ENCODE measurements at places on chromosomes 4 and X.

DNA sequence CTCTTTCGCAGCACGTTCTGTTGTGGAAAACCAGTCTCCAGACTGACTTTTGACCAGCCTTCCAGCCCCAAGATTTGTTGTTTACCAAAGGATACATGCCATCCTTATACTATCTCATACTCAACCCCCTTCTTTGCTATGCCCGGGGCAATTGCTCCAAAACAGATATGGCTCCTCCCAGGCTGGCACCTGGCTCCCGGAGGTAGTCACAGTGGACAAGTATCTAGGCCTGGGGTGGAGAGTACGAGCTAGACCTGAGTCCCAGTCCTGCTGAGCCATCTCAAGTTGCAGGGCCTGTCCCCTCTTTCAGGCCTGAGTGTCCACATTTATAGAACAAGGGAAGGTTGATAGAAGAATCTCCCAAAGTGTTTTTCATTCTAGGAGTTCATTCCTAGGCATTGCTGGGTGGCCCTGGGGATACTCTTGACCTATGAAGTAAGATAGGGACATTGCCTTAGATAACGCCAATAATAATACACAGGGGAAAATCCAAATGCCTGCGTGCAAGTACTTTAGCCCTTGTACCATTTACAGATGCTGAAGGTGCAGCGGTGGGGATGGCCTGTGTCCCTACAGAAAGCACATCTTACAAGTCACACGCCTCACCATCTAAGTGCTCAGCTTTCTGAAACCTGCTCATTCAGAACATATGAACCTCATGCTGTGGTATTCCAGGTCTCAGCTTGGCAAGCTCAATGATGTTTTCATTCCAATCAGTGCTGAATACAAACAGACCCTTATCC is 136.7 kb upstream of the MAMLD1 start:
- no peak for DNase-seq

GRCh38 chrX:63718010-63718694 is 66.9 kb downstream of the ARHGEF9 start:
- DNase-seq, result no peak

DNA sequence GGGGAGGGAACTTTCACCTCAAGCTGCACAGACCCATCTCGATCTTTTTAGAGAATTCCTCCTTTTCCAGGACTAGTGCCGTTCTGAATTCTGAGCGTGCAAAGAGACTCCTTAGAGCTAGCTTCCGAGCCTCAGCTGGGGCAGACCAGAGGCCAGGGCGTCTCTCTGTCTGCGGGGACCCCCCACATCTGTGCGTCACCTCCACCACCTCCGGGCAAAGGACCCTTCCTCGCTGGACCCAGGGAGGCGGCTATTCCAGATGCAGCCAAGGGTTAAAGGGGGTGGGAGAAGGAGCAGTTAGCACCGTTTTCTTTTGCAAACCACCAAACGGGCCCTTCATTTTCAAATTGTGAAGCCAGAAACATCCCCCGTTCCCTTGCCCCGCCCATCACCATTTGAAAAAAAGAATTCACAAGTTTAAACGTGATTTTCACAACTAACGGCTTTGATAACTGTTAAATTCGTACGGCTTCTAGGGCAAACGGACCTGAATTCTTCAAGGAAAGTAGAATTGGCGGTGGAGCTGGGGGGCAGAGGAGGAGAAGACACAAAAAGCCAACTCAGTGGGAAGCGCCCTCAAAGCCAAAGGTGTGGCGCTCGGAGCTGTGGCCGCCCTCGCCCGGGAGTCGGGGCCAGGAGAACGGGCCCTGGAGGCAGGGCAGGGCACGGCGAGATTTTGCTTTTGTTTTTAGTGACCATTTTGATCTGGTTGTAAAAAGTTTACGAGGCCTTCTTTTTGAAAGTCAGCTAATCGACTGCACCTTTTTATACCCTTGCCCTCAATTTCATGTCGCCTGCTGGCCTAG is 3.3 kb upstream of the PDGFRA start:
- DNase-seq, result peak; percentile 38

DNA sequence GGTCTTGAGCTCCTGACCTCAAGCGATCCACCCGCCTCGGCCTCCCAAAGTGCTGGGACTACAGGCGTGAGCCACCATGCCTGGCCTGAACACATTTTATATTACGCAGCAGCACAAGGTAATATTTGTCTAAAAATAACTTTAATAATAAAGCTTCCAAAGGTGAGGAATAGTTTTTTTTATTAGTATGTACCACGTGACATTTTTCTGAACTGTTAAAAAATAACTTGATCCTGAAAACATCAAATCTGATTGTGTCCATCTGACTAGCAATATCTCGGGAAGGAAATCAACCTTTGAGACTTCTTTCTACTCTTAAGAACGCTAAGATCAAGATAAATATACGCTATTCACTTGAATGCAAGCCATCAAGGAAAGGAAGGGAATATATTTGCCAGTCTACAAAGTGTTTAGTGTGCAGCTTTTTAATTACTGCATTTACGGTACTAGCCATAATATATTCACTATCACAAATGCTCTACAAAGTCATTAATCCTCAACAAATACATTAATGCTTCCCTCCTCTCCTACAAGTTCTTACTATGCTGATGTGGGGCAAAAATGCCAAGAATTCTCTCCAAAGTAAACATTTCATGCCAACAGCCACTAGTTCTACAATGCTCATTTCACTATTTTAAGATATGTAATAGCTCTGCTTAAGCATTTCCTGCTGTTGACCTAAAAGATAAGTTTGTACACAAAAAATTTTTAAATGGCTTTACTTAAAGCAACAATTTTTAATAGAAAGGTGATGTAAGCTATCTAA is 143.6 kb downstream of the APBB2 start:
- no peak for DNase-seq

- DNase-seq, result no peak
Observed at GRCh38 chr4:173051716-173052115, 116.9 kb upstream of the GALNT7 start.

DNA sequence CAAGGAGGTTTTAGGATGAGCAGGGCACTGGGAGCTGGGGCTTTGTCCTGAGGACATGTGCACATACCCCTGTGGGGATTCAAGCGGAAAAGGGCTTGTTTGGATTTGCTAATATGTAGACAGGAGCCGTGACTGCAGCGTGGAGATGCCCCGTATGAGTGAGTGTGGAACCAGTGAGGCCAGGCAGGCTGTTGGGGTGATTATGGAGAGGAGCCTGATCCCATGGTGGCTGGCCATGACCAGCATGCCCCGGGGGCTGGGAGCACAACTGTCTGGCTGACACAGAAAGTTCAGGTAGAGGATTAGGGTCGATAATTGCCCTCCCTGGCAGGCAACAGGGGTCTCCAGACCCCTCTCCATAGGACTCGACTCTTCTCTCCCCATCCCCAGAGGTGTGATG is 68.8 kb upstream of the STX18 start:
- no peak for DNase-seq

GRCh38 chr4:87851332-87851731 is 18.6 kb downstream of the MEPE start:
- no peak for DNase-seq

GRCh38 chr4:126338548-126338947 is 1023.8 kb downstream of the FAT4 start:
- no peak for DNase-seq

GRCh38 chr4:17884063-17884462 is 73.3 kb downstream of the NCAPG start:
- no peak for DNase-seq

DNA sequence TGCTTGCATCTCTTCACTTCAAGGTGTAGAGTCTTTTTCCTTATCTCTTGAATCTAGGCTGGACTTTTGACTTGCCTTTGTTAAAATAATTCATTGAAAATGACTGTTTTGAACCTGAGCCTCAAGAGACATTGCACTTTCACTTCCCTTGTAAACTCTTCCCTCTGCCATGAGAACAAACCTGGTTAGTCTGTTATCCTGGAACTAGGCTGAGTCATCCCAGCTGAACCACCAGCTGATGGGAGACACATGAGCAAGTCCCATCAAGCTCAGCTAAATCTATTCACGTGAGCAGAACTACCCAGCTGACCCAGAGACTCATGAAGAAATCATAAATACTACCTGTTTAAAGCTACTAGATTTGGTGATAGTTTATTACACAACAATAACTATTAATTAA is 202.3 kb upstream of the CENPE start:
- no peak for DNase-seq

GRCh38 chr4:13481569-13481968 is 2.6 kb downstream of the RAB28 start:
- DNase-seq, result peak; percentile 11

DNA sequence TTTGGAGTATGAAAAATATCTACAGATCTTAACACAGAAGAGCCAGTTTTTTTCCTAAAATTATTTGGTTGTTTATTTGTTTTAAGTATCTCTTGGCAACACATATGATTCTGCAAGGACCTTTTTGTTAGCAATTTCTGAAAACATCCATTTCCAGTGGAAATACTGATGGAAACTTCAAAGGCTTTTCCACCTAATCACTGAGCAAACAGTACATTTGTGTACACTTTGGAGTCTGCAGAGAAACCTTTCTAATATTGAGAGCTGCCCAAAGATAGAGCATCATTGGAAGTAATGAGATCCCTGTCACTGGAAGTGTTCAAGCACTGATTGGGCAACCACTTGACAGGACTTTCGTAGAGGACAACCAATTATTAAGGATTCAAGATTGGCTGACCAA is 69.7 kb upstream of the TFDP3 start:
- no peak for DNase-seq

DNA sequence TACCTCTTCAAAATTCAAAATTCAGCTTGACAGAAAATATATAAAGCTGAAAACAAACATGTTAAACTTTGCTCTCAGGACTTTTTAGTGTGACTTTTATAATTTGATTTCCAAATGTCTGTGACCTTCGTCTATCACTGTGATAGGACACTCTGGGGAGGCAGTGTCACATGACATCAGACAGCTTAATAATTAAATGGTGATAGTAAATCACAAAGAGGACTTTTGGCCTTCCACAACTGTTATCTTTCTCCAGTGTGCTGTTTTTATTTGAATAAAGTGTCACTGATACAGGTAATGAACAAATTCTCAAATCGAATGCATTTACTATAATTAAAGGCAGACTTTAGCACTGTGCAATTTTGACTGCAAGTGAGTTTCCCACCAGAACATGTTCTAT is 83.1 kb downstream of the MID1 start:
- no peak for DNase-seq

- DNase-seq, result no peak
Observed at GRCh38 chrX:21812628-21813027, 26.8 kb upstream of the MBTPS2 start.

GRCh38 chr4:121666091-121666679 is 30.6 kb downstream of the ANXA5 start:
- DNase-seq, result no peak

DNA sequence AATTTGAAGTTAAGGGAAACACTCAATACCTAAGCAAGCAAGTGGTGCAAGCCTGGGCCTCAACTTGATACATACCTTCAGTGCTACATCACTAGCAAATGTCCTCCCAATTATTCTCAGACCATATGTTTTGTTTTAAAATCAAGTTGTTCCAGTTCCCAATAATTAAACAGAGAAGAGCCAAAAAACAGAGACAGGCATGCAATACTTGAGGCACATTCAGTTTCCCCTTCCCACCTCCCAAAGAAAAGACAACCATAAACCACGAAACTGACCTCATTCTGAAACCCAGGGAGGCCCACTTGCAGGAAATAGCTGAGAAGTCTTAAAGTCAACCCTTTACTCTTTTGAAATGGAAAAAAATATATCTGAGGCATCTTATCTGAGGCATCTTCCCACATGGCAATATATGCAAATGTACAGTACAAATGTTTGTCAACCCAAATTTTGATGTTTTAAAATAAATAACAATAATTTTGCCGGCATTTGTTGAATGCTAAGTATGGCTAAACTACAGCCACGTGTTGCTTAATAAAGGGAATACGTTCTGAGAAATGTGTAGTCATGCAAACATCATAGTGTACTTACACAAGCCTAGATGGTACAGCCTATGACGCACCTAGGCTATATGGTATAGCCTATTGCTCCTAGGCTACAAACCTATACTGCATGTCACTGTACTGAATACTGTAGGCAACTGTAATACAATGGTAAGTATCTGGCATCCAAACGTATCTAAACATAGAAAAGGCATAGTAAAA is 147.5 kb downstream of the TSPAN5 start:
- peak; percentile 36 for DNase-seq

DNA sequence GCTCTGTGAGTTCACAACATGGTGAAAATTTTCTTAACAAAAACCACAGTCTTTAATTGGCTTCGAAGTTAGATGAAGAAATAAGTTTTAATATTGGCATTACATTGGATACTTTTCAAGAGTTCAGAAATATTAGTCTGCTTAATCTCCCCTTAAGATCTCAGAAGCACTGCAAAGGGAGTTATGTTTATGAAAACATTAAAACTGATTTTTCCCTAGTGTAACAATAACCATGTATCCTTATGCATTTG is 1.5 kb downstream of the SETD7 start:
- no peak for DNase-seq

- DNase-seq, result no peak
Observed at GRCh38 chr4:190015538-190016368, 11.3 kb downstream of the FRG2 start.

DNA sequence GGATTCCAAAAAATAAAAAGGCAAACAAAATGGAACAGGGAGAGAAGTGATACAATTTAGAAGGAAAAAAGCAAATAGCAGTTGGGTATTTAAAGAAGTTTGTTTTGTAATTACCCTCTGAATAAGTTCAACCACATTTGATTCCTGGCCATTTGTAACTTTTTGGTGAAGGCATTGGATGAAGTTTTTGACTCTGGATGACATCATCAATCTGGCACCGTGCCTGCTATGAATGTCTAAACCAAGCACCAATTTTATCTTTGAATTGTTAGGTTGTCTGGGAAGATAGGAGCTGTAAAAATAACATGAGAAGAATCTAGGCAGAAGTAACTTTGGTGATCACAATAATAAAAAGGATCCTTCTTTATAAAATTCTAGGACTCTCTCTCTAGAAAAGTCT is 29.5 kb downstream of the TMPRSS11A start:
- no peak for DNase-seq

DNA sequence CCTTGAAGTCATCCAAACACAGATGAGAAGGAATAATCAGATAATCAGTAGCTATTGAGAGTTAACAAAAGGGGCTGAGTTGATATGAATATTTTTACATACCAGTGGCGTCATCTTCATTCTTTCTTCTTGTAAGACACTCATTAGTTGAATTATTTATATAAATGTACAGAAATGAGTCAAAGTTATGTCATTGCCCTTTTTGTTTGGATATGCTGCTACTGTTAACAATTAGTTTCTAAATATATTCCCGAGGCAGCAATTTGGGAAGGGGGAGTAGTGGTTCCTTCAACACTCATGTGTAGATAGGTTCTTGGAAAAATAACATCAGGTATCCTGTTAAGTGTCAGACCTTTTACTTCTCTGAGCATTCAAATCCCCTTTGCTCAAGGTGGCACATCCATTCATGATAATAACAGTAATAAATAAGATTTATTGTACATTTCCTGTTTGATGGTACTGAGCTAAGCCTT is 436.6 kb downstream of the SPRY1 start:
- no peak for DNase-seq

- DNase-seq, result no peak
Observed at GRCh38 chrX:470686-471085, 84.0 kb upstream of the PPP2R3B start.

- no peak for DNase-seq
Observed at GRCh38 chr4:138005486-138005885, 236.7 kb downstream of the SLC7A11 start.
